Activated CD4-positive, alpha-beta T cell treated with anti-CD3 and anti-CD28 coated beads, Interleukin-10, Interleukin-2, amounts not matched to agents 100 ng/mL and 50 ng/mL, durations not matched to agents 16 hours and 8 hours (primary cell): ENCODE measurements at places on chromosomes 16 and 17.

DNA sequence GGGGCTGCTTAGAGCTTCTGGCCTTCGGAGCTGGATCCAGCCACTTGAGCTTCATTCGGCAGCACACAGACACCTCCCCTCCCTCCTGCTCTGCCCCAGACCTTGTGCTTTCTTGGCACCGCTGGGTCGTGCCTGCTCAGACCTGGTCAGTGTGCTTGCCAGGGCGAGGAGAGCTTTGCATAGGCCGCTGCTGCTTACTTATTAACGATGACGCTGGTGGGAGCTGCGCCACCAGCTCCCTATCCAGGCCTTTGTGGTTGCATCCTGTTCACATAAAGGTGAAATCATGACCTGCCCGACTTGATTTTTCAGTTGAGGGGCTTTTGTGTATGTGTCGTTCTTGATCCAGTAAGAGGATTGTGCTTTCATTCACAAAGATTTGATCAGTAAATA is 101.1 kb downstream of the MSI2 start:
- DNase-seq: no peak

GRCh38 chr17:70405492-70406220 is 236.3 kb downstream of the KCNJ2 start:
- DNase-seq: peak; percentile 26

GRCh38 chr17:3738562-3739295 is 15.0 kb downstream of the HASPIN start:
- DNase-seq: peak; percentile 80

DNA sequence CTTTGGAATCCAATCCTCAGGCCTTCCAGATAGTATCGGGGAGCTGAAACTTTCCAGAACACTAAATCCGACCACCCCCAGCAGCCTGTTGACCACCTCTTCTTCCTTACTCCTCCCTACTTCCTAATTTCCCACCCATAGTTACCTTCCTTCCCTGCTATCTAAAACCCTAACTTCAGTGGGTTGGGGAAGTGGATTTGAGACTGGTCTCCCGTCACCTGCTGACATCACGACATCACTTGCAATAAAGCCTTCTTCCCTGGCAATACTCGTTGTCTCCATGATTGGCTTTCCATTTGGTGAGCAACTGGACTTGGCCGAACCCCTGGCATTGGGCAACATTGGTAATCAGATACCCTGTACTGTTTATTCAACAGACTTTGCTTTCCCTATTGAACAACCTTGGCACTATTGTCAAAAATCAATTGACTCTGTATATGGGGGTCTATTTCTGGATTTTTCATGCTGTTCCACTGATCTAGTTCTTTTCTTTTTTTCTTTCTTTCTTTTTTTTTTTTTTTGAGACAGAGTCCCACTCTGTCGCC is 11.8 kb upstream of the FOXK2 start:
- no peak for DNase-seq

DNA sequence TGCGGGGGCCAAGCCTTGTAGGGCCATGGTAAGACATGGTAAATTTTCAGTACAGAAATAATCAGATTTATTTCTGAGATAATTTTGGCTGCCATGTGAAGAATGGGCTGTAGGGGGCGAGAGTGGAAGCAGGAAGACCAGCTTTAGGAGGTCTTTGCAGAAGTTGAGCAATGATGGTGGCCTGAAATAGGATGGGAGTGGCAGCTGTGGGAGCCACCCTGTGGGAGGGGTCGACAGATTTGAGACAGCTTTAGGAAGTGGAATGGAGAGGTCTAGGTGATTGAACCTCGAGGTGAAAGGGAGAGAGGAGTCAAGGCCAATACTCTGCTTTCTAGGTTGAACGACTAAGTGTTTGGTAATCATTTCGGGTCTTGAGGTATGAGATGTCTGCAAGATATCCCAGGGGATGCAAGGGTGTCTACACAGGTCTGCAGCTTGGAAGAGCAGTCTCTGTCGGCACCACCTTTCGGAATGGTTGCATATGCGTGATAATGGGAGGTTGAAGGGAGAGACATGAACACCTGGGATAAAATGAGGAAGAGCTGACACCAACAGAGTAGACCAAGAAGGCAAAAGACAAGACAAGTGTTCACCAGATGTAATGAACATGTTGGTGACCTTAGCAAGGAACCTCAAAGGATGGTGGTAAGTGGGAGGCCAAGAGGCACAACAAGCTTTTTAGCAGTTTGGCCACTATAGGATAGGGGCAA is 4.2 kb upstream of the ATXN7L3 start:
- DNase-seq: peak; percentile 77

DNA sequence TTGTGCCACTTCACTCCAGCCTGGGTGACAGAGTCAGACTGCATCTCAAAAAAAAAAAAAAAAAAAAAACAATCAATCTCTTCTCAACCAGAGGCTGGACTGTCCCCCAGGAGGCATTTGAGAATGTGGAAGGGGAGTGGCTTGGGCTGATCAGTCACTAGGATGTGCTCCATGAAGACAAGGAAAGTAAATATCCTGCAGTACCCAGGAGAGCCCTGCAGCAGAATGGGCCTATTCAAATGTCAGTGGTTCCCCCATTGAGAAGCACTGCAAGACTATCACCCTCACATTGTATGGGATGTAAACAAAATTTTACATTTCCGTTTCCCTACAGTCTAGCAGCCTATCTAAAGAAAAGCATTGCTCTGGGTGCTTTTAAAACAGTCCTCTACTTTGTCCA is 70.3 kb downstream of the DNAH9 start:
- DNase-seq: no peak

DNA sequence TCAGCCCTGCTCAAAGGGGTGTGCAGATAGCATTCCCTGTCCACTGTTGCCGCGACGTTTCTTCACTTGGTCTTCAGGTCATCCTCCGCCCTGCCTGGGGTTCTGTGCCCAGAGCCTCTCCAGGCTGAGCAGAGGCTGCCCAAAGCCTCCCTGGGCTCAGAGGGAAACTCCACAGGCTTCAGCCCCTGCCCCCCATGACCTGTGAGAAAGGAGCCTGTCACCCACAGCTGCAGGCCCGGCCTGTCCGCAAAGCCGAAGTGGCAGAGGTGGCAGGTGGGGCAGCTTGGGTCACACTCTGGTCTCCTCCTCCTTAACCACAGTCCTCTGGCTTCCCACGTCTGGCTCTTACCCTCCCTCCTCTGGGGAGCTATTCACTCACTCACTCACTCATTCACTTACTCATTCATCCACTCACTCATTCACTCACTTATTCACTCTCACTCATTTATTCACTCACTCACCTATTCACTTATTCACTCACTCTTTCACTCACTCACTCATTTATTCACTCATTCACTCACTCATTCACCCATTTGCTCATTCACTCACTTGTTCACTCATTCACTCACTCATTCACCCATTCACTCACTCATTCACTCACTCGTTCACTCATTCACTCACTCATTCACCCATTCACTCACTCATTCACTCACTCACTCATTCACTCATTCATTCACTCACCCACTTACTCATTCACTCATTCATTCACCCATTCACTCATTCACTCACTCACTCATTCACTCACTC is 7.1 kb upstream of the CPSF4L start:
- DNase-seq: no peak

DNA sequence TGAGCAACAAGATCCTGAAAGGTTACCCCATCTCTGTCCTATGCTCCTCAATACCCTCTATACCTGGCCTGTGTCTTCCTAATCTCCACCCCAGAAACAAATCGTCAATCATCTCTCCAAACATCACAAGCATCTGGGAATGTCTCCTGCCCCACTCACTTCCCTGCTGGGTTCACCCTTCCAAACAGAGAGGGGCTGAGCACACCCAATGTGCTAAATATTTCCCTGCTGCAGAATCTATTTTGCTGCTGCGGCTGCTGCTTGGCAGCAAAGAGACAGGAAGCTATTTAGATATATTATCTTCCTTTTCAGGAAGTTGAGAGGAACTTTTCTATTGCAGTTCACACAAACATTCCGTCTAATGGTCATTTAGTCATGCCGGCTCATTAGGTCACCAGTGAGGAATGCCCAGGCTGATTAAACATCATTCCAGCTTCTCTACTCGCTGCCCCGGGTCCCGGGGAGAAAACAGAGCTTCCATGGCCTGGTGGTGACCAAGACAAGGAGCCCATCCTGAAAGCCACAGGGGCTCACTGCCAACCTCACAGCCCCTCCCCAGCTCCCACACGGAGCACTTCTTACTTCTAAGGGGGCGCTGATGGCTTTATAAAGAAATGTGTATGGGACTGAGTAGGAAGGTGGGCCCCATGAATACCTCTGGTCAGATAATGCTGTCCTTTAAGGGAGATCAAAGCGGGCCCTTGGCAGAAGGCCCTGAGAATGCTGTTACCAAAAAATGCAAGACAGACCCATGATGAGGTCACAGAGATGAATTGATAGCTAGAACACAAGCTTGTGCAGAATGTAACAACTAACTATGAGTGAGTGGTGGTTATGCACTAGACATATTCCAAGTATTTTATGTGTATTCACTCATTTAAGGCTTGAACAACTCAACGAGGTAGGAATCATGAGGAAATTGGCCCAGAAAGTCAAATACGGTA is 218.3 kb downstream of the SOX9 start:
- DNase-seq: no peak

- peak; percentile 38 for DNase-seq
Measured at GRCh38 chr17:47287068-47287467, 33.4 kb downstream of the ITGB3 start.

DNA sequence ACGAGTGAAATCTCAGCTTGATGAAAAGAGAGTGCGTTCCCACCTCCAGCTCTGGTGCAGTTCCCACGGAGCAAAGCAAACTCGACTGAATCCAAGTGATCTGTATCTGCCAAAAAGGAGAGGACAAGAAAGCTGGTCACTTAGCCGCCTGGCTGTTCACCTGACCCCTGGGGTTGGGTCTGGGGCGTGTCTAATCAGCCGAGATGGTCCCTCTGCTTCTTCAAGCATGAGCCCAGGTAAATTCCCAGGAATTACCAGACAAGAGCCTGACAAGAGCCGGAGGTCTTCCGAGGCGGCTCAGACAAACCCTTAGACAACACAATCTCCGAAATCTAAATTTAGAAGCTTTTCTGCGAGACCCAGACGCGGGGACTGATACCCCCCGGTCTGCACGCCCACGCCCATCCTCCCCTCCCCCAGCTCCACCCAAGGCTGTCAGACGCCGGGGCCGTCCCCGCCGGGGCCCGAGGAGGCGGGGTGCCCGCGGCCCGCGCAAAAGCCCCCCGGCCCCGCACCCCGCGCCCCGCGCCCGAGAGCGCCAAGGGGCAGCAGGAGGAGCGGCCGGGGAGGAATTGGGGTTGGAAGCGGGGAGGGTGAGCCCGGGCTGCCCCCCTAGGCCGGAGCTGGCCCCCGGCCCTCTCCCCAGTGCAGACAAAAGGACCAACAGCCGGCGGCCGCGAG is 674 bp downstream of the ZNF821 start:
- peak; percentile 37 for DNase-seq

GRCh38 chr17:63774141-63774968 is at the start of gene DDX42:
TSS of gene DDX42 (plus strand) at chr17:63774170. CDS start at chr17:63787050, 12,880 bp downstream.
- DNase-seq: no peak

- peak; percentile 93 for DNase-seq
Measured at GRCh38 chr17:41678907-41679739, 9.6 kb upstream of the EIF1 start.

- no peak for DNase-seq
Measured at GRCh38 chr16:71927383-71927782, 32.1 kb downstream of the IST1 start.

GRCh38 chr16:48965386-48965785 is 316.3 kb downstream of the CBLN1 start:
- no peak for DNase-seq

DNA sequence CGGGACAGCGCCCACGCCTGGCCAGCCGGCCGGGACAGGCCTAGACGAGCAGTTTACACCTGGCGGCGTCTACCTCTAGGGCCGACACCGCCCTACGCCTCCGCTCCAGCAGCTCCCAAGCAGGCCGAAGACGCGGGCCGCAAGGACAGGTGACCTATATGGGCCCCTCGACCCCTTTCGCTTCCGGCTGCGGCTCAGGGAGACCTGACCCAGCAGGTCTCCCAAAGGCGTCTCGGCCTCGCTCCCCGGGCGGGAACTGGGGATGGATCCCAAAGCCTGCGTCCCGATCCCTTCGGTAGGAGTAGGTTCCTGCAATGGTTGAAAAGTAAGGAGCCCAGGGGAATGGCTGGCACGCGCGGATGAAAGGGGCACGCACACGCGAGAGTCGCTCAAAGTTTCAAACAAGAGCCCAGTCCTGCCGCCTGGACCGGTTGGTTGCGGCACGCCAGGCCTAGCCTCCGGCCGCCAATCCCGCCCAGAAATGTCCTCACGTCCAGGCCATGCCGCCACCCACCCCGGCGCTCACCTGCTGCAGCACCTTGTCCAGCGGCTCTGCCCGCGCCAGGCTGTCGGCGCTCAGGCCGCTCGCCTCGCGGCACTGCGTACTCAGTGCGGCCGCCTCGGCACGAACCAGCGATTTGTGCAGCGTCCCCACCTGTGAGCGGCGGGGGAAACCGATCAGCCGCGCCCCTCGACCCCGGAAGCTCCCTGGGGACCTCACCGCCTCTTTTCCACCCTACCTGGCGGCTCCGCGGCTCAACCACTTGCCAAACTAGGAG is 630 bp downstream of the ESRP2 start:
- no peak for DNase-seq

GRCh38 chr17:59533694-59534093 is 31.7 kb upstream of the DHX40 start:
- no peak for DNase-seq

DNA sequence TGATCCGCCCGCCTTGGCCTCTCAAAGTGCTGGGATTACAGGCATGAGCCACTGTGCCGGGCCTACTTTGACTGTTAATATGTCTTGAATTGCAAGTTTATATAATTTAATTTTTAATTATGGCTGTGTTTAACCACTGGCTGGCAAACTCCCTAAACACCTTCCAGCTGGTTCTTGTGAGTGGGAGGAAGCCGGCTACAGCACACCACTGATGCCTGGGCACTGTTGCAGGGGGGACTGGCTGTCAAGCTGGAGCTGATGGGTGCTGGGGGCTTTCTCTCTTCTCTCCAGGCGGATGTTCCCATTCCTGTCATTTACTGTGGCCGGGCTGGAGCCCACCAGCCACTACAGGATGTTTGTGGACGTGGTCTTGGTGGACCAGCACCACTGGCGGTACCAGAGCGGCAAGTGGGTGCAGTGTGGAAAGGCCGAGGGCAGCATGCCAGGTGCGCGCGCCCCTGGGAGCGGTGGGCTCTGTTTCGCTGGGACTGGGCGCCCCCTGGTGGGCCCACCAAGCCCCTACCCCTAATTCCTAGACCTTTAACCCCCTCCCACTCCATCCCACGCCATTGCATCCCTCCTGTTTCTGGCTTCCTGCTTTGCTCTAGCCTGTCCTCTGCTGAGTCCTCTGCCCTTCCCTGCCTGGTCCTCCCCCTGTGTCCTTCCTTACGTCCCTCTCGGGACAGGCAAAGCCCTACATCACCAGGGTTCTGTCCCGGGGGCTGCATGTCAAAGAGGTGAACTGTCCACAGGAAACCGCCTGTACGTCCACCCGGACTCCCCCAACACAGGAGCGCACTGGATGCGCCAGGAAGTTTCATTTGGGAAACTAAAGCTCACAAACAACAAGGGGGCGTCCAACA is 9.5 kb downstream of the TBX21 start:
- DNase-seq: no peak
